ENCODE measurements at places on chromosomes 1 and 21. TPM values are rescaled to one million over a fixed set of nuclear protein-coding genes. Genes with fewer than 3 reads are reported as not detected.
A peak's percentile ranks its signal among the peaks of the same experiment; 100 is the strongest.

DNA sequence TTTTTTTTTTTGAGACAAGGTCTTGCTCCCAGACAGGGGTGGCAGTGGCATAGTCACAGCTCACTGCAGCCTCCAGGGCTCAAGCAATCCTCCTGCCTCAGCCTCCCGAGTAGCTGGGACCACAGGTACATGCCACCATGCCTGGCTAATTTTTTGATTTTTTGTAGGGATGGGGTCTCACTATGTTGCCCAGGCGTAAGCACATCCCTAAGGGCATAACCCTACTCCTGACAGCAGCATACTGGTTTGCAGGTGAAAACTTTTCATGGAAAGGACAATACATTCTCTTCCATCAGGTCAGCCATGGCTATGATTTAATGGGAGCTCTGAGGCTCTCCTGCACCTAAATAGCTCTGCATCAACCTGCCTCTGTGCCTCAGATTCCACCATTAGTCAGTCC is 29.4 kb downstream of the UBIAD1 start:
- no peak for DNase-seq

- no peak for DNase-seq
Observed at GRCh38 chr21:30216041-30216723, at the start of gene CLDN8. Gene CLDN8 (minus strand): TSS chr21:30216097. CDS start chr21:30215925, 172 bp downstream.

GRCh38 chr21:16402752-16403151 is 673.0 kb downstream of the USP25 start:
- DNase-seq: no peak

DNA sequence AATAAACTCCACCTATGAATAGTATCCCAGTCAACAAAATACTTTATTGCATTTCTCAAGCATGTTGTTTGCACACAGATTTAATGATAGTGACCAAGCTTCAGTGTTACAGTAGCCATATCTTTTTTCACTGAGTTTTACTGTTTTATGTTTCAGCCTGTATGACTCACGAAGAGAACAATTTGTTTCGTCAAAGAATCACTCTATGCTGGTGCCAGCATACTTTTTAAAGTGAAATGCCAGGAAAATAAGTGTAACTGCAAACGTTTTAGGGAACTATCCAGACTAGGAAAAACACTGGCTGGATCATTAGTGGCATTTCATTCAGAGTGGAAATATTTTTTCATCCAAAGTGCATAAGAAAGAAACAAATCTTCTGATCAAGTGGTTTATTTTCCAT is 210.8 kb downstream of the COL11A1 start:
- no peak for DNase-seq

The SMPDL3B gene
- 0.60 TPM for total RNA-seq

GRCh38 chr1:172449585-172450523 is 6.0 kb upstream of the PIGC start:
- peak; percentile 66 for DNase-seq

DNA sequence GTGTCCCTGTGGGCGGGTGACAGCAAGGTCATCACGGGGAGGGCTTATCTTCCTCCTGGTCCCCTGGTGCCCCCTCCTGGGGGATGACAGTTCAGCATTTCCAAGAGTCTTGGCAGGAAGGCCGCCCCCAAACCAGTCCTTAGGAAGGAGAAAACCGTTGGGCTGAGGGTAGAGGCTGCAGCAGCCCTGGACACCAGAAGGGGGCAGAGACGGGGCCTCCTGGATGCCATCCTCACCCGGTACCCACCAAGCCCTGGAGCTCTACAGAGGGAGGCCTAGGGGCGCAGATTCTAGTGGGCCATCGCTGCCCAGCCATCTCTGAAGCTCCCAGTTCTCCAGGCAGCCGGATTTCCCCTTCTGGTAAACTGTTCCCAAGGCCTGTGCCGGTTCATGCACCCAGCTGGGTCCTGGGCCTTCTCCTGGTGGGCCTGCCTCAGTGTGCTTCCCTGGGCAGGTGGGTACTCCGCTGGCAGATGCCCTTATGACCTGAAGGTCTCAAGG is 14.8 kb upstream of the ZNF669 start:
- peak; percentile 12 for DNase-seq

The MSH4 gene
- total RNA-seq: 0.22 TPM

The C1orf185 gene
- not detected for total RNA-seq

The OR2T11 gene
- not detected for total RNA-seq

- no peak for DNase-seq
Observed at GRCh38 chr1:156342166-156342955, 4.0 kb downstream of the TSACC start.

DNA sequence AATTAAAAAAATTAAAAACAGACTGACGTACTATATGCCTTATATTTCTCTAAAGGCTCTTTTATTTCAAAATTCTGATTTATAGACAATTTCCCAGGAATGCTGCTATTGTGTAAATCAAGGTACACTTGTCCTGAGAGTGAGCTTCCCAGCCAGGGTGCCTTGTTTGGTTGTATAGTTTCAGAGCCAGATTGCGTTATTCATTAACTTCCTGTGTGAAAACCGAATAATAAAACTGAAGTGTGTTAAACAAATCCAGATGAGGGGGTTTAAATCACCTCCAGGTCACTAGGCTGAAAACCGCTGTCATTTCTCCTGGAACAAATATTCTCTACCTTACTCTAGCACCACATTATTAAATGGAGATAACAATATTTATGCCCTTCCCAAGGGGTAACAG is 68.7 kb downstream of the LMX1A start:
- DNase-seq: no peak

The PROK1 gene
- not detected for total RNA-seq

DNA sequence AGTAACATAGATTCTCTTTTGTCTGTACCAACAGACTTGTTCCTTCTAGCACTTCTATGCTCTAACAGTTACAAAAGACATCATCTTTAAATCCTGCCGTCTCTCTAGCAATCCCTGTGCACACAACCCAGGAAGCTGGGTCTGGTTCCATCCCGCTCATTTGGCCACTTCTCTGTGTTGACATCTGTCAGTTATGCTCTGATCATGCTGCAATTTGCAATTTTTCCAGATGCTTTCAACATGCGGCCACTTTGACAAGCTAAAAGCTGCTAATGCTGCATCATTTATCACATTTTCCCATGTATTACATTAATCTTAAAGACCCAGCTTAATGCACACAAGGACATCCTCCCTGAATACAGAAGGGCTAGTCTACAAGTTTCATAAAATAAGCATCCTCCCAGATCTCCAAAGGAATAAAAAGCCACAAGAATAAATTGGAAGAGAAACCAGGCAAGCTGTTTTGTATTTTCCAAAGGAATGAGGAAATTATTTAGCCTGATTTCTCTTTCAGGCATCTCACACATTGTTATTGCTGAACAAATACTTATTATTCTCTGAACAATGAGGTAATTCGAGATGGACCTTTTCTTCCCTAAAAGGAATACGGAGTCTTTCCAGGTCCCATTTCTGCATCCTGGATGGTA is 19.0 kb upstream of the LRRC52 start:
- DNase-seq: no peak

- DNase-seq: no peak
Observed at GRCh38 chr1:210771131-210771530, 362.8 kb downstream of the KCNH1 start.

- no peak for DNase-seq
Observed at GRCh38 chr1:211566431-211567025, 12.4 kb downstream of the SLC30A1 start.

- no peak for DNase-seq
Observed at GRCh38 chr1:168057355-168057754, 79.4 kb downstream of the GPR161 start.

DNA sequence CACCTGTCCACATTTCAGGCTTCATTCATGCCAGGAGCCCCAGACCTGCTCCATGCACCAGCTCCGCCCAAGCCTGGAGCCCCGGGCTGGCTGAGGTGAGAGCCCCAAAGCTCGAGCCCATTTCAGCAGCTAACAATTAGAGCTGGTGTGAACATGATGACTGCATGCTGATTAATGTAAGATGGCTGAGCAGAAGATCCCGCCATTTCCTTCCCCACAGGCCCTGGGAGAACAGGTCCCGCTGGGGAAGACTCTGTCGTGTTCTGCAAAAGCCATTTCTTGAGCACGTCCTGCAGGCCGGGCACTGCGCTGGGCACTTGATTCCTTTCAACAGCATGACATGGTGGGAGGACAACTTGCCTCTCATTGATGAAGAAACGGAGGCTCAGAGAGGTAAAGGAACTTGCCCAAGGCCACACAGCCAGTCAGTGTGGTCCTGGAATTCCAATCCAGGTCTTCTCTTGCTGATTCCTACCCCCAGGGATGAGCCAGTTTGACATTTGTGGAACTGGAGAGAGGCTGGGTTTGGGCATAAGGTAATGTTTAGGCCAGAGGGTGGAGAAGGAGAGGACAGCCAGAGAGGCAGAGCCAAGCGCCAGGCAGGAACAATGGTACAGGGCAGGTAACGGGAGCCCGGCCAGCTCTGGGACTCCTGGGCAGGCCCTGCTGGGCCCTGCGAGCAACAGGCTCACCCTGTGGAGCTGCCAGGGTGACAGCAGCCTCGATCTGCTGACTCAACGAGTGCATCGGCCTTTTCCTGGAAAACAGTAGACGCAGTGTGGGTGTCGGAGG is 28.1 kb upstream of the EPHA2 start:
- no peak for DNase-seq

DNA sequence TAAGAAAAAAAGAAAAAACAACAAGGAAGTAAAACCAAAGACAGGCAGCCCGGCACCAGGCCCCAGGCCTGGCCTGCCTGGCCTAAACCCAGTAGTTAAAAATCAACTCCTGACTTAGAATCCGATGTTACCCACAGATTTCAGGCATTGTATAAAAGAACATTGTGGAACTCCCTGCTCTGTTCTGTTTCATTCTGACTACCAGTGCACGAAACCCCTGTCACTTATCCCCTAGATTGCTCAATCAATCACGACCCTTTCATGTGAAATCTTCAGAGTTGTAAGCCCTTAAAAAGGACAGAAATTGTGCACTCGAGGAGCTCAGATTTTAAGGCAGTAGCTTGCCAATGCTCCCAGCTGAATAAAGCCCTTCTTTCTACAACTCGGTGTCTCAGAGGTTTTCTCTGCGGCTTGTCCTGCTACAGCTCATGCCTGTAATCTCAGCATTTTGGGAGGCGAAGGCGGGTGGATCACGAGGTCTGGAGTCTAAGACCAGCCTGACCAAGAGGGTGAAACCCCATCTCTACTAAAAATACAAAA is 15.6 kb upstream of the MYOCOS start:
- no peak for DNase-seq

DNA sequence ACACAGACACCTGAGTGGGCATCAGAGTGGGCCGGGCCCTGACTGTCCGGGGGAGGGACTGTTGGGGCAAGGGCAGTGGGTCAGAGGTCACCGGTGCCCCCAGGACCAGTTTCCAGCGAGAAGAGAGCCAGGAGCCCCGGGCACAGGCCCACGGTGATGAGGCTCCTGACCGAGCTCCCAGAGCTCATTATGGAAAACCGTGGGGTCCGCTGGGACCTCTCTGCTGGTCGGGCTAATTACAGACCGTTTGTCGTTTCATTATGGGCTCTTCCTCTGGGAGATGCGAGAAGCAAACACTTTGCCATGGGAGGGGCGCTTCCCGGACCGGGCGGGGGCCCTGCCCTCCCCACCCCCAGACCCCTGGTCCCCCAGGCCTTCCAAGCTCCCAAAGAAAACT is 12.0 kb upstream of the TTLL10 start:
- DNase-seq: no peak

DNA sequence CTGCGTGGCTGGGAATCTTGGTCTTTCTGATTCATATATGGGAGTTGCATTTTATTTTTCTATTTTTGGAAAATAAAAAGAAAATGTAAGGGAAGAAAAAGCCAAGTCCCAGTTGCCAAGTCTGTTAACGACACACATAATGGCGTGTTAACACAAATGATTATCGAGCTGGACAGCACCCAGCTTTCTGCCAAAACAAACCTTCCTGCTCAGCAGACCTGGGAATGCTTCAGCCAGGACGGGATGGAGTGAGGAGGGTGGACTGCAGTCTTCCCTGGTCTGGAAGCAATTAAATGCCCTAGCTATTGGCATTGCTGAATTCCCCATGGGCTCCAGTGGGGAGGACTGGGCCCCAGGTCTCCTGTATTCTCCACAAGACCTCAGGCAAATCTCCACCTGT is 184.2 kb upstream of the USP24 start:
- DNase-seq: peak; percentile 18

GRCh38 chr21:17784604-17785402 is 34.4 kb downstream of the C21orf91 start:
- DNase-seq: no peak

DNA sequence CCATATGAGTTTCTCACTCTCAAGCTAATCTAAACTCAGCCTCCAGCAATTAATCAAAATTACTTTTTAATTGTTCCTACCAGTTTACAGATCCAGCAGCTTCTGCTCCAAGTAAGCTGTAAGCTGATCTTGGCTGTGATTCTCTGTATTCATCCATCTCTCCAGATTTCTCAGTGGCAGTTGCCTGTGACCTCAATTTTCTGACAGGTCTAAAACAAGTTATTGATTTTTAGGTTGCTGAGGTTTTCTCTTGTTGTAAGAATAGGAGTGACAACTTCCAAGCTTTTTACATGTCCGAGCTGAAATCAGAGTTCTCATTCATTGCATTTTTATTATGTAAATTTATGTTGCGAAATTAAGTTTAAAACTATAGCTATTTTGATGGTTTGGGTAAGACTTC is 1044.4 kb downstream of the PLA2G4A start:
- DNase-seq: no peak

DNA sequence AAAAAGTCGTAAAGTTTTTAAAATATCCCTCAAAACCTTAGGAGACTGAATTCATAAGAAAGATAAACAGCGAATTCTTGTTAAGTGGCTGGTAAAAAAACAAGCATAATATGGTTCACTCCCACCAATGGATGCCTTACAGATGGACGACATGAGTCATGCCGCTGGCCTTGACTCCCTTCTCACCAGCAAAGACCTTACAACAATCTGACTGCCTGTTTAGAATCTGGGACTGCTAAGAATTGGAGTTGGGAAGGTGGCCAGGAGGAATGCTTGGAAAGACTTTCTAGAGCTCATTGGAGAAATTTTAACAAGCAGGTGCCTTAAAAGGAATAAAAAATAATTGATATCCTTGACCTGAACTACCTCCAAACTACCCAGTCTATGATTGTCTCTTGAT is 206.9 kb upstream of the FMN2 start:
- no peak for DNase-seq

GRCh38 chr1:205504311-205505075 is at the start of gene CDK18:
Gene CDK18 (plus strand): TSS chr1:205504669. CDS start chr1:205523168, 18,499 bp downstream.
- no peak for DNase-seq

- no peak for DNase-seq
Observed at GRCh38 chr1:116680752-116681151, 13.2 kb upstream of the IGSF3 start.

DNA sequence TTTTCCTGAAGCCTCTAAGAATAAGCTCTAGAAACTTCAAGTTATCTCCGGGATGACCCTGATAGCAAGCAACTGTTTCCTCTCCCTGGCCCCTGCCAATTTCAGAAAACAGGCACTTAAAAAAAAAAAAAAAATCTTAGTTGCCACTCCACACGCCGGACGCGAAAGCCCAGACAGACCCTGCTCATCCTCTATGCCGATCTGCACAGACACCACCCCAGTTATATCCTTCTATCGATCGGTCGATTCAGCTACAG is 1.7 kb downstream of the ANP32E start:
- DNase-seq: no peak

The HJV gene
- total RNA-seq: not detected

DNA sequence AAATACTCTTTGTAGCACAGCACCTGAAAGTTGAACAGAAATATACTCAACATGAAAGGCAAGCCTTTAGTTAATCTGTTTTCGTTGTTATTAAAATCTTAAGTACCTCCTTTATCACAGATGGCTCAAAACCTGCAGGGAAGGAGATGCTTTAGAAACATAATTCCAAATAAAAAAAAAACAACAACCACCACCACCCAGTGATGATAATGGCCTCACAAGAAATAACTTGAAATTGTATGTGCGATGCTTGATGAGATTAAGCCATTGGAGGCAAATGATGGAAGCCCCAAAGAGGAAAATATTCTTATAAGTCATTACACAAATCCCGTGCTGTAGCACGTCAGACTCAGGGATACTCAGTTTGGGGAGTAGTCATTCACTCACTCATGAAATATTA is 24.9 kb upstream of the ZBTB40 start:
- no peak for DNase-seq
